Glomerular endothelial cell (primary cell): ENCODE measurements at places on chromosomes 3 and 15. TPM values are rescaled to one million over a fixed set of nuclear protein-coding genes. Genes with fewer than 3 reads are reported as not detected.

DNA sequence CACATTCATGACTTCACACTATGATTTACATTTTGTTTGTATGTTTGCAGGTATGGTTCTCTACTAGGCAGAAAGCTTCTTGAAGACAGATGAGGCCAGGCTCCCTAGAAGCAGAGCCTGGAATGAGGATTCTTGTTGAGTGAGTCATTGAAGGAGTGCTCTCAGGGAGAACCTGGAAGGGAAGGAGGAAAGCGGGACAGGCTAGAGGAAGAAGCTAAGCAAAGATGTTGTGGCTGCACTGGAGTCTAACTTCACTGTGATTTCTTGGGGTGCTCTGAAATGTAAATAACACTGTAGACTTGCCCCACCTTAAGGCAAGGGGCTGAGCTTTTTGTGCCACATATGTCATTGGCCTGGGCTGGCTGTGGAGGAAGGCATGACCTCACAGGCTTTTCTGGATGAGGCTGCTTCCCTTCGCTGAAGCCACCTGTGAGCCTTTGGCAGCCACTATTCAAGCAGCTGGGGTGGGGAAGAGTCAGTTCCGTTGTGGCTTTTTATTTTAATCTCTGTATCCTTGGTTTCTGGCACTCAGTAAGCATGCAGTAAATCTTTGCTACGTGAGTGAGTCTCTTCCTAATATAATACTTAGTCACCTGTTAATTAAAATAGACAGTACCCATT is 307.3 kb downstream of the SV2B start:
- DNase-seq = no peak

PCOLCE2 gene
- total RNA-seq = 0.58 and 1.1 TPM in 2 replicates

DNA sequence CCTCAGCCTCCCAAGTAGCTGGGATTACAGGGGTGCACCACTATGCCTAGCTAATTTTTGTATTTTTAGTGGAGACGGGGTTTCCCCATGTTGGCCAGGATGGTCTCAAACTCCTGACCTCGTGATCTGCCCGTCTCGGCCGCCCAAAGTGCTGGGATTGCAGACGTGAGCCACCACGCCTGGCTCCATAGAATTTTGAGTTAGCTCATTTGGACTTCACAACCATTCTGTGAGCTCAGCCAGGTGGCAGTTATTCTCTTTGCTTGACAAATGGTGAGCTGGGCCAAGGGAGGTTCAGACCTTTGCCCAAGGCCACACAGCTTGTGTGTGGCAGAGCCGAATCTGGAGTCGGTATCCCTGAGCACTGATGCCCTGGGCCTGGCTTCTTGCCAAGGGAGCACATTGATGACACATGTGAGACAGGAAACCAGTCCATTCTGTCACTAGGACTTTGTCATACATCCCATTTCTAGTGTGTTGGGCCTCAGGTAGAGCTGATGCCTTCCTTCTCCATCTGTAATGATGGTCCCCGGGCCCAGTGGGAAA is 17.6 kb downstream of the PODXL2 start:
- DNase-seq = no peak

DNA sequence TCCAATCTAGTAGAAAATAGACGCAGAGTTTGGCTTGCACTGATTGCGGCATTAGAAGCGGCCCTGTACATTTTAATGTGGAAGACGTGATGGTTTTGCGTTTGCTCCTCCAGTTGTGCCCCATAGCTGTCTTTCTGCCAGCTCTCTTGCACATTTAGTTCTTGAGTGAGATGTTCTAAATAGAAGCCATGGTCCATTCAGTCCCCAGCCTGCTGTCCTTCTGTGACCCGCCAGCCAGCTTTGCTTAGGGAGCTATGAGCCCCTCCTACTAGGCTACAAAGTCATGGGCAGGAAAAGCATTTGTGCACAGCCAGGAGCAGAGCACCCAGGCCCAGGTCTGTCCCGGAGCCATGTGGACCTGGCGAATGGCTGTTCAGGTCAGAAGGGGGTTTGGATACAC is 50.3 kb downstream of the APBA2 start:
- no peak for DNase-seq

DZIP1L gene
- 3.5 and 17.7 TPM in 2 replicates for total RNA-seq

PTX3 gene
- total RNA-seq = 317 and 450 TPM in 2 replicates
